ENCODE measurements at places on chromosomes 12 and 14.
A peak's percentile ranks its signal among the peaks of the same experiment; 100 is the strongest.

DNA sequence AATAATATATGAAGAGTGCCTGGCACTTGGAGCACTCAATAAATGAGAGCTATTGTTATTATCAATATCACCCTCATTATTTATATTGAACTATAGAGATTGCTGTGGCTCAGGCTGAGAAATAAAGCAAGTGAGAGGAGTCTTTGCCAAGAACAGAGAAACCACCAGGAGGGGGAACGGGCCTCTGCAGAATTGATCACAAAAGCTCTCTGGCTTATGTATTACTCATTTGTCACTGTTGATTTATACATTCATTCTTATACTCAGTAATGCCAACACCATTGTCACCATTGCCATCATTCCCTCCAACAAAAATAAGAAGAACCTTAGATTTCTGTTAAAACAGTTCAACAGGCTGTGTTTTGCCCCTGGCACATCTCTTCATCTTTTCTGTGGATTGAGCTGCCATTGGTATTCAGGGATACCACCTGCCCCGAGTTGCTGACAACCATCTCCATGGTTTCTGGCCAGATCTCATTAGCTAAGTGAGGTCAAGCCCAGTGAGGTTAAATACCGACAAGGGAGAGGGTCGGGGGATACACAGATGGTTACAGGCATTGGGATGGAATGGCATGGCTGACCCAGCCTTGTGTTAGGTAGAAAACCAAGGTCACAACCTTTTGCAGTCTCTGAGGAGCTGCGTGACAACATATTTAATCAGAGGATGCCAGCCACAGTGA, 21.8 kb upstream of the PCNX1 start:
- DNase-seq: no peak

GRCh38 chr12:93415723-93416464, 25.9 kb downstream of the UBE2N start:
- DNase-seq: no peak

DNA sequence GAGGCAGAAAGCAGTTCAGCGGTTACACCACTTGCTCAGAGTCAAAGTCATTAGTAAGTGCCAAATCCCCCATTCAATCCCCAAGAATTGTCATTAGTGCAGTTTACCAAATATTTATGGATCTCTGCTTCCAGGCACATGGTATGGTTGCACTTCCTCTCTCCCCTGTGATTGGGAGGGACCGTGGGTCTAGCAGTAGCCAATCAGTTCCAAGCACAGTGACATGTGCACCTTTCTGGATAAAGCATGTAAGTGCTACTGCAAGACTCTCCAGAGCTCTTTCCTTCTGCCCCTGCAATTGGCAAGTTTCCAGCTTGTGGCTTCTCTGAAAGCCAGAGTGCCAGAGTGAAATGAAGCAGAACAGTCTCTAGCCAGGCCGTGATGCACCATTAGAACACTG, 85.3 kb upstream of the FLRT2 start:
- DNase-seq: no peak

DNA sequence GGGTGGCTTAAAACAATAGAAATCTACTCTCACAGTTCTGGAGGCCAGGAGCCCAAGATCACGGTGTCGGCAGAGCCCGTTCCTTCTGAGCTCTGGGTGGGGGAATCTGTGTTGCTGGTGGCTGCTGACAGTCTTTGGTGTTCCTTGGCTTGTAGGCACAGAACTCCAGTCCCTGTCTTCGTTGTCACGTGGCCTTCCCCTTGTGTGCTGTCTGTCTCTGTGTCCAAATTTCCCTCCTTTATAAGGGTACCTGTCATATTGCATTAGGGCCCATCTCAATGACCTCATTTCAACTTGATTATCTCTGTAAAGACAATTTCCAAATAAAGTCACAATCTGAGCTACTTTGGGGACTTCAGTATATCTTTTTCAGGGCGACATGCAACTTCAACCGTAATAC, 81.6 kb downstream of the CCDC92 start:
- no peak for DNase-seq

DNA sequence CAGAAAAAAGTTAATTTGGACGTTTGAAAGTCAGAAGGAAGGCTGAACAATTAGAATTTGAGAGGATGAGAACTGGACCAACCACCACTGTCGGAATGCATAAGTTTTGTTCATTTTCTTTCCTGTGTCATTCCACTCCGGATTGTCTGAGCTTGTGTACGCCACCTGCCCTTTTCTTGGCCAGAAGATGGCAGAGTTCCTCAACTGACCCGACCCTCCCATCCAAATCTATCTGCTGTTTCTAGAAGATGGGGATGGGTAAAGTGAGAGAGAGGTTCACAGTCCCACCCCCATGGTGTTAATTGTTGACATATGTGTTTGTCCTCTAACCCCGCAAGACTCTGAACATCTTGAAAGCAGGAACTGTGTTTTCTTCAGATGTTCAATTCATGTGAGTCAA, 388.0 kb downstream of the VRK1 start:
- DNase-seq: peak; percentile 32

DNA sequence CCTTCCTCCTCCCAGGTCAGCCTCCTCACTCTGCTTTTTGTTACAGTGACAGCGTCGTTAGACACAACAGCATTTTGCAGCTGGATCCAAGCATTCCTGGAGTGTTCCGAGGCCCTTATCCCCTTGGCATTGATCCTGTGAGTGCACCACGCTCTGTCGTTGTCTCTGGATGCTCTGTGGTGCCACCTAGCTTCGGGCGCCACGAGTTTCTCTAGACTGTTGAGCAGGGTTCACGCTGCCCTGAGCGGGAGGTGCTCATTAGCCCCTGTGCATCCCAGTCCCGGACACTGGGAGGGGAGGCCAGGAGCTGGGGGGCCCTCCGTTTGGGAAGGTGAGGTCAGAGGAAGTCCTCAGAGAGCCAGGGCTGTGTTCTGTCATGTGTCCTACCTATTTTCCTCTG, 17.3 kb upstream of the DNAH10 start:
- DNase-seq: no peak

DNA sequence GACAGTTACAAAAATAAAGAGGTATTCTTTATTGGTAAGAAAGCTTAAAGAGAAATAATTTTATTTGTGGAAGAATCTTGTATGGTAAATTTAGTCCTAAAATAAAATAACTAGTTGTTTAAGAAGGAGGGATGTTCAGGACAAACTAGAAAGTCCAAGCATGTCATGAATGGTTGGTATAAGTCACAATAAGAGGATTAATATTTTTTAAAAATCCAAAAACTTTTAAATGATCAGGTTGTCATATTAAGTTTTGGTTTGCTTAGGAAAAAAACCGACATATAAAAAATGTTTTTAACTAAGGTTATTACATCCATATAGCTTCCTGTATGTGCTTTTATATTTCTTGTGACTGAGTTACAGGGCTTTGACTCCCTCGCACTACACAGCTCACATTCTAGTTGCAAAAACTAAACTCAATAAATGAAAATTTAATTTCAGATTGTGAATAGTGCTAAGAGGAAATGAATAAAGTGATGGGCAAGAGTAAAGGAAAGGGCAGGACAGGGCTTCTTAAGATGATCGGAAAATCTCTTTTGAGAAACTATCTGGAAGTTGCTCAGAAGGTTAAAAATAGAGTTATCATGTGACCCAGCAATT, 80.7 kb upstream of the METAP2 start:
- no peak for DNase-seq

- DNase-seq: no peak
Observed at GRCh38 chr12:107477947-107478610, 207.5 kb upstream of the PWP1 start.

DNA sequence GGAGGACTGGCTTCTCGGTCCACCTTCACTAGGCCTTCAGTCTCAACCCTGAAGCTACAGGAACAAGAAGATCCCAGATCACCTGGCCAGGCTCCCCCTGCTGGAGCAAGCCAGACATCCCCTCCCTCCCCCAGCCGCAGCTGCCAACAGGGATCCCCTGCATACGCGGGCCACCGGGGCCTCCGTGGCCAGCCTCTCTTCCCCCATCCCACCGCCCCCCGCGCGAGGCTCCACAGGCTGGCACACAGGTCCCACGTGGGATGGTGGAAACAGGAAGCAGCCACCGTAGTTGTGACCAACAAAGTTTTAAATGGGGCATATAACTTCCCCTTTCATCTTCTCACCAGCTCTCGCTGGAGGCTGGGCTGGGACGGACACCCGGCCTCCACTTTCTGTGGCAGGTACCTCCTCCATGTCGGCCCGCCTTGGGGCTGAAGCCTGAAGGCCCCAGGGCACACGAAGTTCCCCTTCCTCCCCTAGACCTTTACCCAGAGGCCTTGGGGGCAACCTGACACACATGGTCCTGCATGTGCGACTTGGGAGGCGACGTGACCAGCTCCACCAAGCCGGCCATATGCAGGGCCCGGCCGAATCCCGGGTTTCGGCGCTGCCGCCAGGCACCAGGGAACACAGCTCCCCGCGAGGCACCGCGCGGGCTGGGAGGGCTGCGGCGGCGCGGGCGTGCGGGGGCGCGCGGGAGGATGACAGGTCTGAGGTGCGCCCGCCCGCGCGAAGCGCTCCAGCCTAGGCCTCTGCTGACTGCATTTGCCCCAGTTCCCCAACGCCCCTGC, 44.4 kb upstream of the PNMA1 start:
- DNase-seq: peak; percentile 74

GRCh38 chr12:115492553-115492952, 784.9 kb downstream of the MED13L start:
- DNase-seq: no peak

GRCh38 chr12:105239304-105239703, 3.3 kb upstream of the APPL2 start:
- DNase-seq: no peak
